ENCODE measurements at places on chromosomes 7 and 10.

GRCh38 chr7:48173756-48174382 is 2.6 kb downstream of the ABCA13 start:
- no peak overlapping the region for H3K4me3 ChIP-seq
- no peak for DNase-seq
- no peak overlapping the region for H3K27ac ChIP-seq
- no peaks in the 10 kb centered on the region for H3K4me1 ChIP-seq
- H3K36me3 ChIP-seq: no peaks in the 10 kb centered on the region
- H3K27me3 ChIP-seq: peaks cover 8% of the 10 kb centered on the region

DNA sequence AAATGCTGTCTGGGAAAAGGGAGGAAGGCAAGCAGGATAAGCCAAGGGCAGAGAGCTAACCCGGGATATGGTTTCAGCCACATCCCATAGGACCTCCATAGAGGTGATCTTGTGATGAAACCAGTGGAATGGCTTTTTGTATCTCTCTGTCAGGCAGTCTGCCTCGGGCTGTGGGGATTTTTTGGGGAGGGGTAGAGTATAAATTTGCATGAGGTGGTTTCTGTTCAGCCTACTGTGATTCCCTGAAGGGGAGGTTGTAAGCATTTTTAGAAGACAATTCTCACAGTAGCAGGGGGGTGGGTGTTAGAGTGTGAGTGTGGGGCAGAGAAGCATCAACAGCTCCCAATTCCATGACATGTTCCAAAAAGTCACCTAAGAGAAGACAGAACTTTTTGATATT is 11.8 kb downstream of the OR9A2 start:
- H3K36me3 ChIP-seq: no peaks in the 10 kb centered on the region
- H3K4me3 ChIP-seq: no peak overlapping the region
- no peaks in the 10 kb centered on the region for H3K4me1 ChIP-seq
- H3K27me3 ChIP-seq: peaks cover 10% of the 10 kb centered on the region
- DNase-seq: no peak

- no peak overlapping the region for H3K4me3 ChIP-seq
- H3K4me1 ChIP-seq: no peaks in the 10 kb centered on the region
- no peaks in the 10 kb centered on the region for H3K27me3 ChIP-seq
- DNase-seq: no peak
- no peak overlapping the region for H3K27ac ChIP-seq
- H3K36me3 ChIP-seq: peaks cover 6% of the 10 kb centered on the region
Measured at GRCh38 chr10:6364893-6365292, 162.2 kb downstream of the PFKFB3 start.

DNA sequence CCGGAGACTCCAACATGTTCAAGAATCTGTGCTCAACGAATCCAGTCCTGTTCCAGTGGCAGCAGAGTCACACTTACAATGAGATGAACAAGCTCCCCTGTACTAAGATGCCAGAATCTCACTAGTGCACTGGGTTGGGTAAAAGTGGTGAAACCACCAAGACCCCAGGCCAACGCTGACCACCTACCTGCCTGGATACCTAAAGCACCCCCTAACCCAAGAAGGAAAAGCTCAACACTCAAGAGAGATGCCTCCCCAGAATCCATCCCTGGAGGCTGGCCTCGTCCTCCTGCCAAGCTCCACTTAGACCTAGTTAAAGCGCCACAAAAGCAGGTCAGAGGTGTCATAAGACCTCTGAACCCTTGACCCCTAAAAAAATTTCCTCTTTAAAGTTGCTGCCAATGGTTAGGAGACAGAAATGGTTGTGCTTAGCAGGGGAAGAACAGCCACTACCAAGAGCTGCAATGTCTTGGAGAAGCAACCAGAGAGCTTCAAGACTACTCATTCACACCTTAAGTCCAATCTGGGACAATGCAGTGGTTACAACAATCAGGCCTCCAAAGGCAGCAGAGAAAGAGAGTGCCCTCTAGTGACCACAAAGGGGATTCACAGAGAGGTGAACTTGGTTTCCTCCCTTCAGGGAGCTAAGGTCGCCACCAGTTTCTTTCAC is 94.6 kb upstream of the MACROH2A2 start:
- H3K27me3 ChIP-seq: peaks cover 9% of the 10 kb centered on the region
- H3K36me3 ChIP-seq: no peaks in the 10 kb centered on the region
- H3K4me1 ChIP-seq: no peaks in the 10 kb centered on the region
- H3K4me3 ChIP-seq: no peak overlapping the region
- H3K27ac ChIP-seq: no peak overlapping the region

- no peak overlapping the region for H3K4me3 ChIP-seq
- no peaks in the 10 kb centered on the region for H3K36me3 ChIP-seq
- no peaks in the 10 kb centered on the region for H3K4me1 ChIP-seq
- no peaks in the 10 kb centered on the region for H3K27me3 ChIP-seq
- DNase-seq: no peak
Measured at GRCh38 chr10:30840395-30841050, 191.1 kb downstream of the ZNF438 start.

DNA sequence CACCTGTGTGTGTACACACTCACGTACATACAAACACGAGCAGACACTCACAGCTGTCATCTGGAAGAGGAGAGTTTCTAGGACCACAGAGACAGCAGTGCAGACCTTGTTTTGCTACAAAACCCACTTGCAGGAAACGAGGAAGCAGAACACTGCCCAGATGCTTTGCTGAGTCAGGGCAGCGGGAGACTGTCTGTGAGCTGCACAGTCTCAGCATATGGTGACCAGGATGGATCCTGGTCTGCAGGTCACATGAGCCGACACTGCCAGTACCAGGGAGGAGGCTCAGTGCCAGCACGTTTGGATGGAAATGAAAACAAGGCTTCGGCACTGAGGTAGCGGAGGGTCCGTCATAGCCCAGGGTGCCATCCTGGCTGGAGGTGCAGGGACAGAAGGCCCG is 117.6 kb upstream of the DPP6 start:
- no peaks in the 10 kb centered on the region for H3K36me3 ChIP-seq
- H3K27me3 ChIP-seq: peaks cover 3% of the 10 kb centered on the region
- no peaks in the 10 kb centered on the region for H3K4me1 ChIP-seq
- H3K27ac ChIP-seq: no peak overlapping the region
- DNase-seq: no peak
- H3K4me3 ChIP-seq: no peak overlapping the region

DNA sequence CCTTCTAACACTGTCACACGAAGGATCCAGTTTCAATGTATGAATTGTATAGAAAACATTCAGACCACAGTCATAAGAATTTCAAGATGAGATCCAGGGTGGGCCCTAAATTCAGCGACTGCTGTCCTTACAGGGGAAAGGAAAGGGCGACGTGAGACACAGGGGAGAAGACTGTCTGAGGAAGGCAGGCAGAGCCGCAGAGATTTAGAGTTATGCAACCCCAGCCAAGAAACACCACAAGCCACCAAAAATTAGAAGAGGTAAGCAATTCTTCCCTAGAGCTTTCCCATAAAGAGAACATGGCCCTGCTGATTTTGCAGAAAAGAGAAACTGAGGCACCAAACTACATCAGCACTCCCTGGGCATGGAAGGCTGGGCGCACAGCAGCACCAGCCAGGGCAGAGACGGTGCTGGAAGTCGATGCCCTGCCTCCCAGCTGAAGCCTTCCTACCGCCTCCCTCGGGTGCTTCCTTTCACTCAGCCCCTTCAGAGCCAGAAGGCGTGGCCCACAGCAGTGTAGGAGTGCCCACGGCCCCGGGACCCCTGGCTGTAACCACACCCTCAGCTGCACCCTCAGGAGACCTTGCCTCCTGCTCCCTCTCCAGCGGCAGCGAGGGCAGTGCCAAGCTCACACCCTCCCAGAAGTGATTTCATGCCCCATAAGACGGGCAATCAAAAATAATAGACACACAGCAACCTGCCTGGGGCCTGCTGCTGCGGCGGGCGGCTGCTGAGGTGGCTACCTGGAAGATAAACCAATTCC is 81.0 kb upstream of the LRRC4 start:
- no peaks in the 10 kb centered on the region for H3K27me3 ChIP-seq
- H3K36me3 ChIP-seq: no peaks in the 10 kb centered on the region
- H3K27ac ChIP-seq: no peak overlapping the region
- DNase-seq: peak; percentile 29

- no peaks in the 10 kb centered on the region for H3K4me1 ChIP-seq
- no peak overlapping the region for H3K4me3 ChIP-seq
- DNase-seq: no peak
- no peaks in the 10 kb centered on the region for H3K36me3 ChIP-seq
- H3K27ac ChIP-seq: no peak overlapping the region
- H3K27me3 ChIP-seq: peaks cover 4% of the 10 kb centered on the region
Measured at GRCh38 chr10:125116041-125116649, 44.2 kb downstream of the CTBP2 start.

GRCh38 chr10:10662716-10663408 is 354.8 kb upstream of the CELF2 start:
- no peak for DNase-seq
- H3K27me3 ChIP-seq: peaks cover 38% of the 10 kb centered on the region
- no peak overlapping the region for H3K27ac ChIP-seq
- no peaks in the 10 kb centered on the region for H3K36me3 ChIP-seq
- H3K4me1 ChIP-seq: no peaks in the 10 kb centered on the region

DNA sequence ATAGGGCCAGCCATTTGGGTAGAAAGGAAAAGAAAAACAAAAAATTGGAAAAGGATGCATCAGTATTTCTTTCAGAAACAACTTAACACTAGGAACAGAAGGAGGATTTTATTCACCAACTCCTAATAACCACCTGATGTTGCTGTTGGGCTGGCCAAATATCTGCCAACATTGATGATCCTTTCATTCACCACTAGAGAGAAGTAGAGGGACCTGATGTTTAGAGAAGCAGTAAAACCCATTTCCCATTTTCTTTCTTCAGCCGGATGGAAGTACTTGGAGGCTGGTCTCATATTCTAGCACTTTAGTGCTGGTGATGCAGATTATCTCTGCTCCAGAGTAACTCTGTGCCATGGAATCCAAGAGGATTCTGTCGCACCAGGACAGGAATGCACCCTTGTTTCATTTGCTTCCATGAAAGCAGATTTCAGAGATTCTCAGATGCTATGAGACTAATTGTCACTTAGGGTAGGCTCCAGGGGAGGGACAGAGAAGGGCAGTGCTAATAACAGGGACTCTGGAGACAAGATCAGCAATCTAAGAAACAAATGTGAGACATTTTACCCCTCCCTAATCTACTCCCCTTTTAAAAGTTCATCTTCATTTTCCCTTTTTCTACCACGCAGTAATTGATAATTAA is 3.1 kb downstream of the KLLN start:
- no peaks in the 10 kb centered on the region for H3K27me3 ChIP-seq
- peaks cover 34% of the 10 kb centered on the region for H3K4me1 ChIP-seq
- DNase-seq: no peak
- H3K4me3 ChIP-seq: no peak overlapping the region
- H3K27ac ChIP-seq: no peak overlapping the region
